ENCODE measurements at places on chromosomes 7 and 10. TPM values are rescaled to one million over a fixed set of nuclear protein-coding genes. Genes with fewer than 3 reads are reported as not detected.

The TMEM225B gene
- total RNA-seq = 0.26 TPM

The PAPOLB gene
- not detected for total RNA-seq

The PARG gene
- 26.4 TPM for total RNA-seq

The DDX50 gene
- total RNA-seq = 38.8 TPM

DNA sequence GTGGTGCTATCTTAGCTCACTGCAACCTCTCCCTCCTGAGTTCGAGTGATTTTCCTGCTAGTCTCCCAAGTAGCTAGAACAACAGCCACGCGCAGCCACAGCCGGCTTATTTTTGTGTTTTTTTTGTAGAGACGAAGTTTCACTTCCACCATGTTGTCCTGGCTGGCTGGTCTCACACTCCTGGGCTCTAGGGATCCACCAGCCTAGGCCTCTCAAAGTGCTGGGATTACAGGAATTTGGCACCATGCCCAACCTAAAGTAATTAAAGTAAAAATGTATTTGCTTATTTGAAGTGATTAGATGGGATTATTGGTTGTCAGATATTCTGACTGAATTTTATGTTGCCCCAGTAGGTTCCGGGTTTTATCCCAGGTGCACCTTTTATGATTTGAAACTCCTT lies 22.7 kb downstream of the LUC7L2 start:
- no peak for DNase-seq

DNA sequence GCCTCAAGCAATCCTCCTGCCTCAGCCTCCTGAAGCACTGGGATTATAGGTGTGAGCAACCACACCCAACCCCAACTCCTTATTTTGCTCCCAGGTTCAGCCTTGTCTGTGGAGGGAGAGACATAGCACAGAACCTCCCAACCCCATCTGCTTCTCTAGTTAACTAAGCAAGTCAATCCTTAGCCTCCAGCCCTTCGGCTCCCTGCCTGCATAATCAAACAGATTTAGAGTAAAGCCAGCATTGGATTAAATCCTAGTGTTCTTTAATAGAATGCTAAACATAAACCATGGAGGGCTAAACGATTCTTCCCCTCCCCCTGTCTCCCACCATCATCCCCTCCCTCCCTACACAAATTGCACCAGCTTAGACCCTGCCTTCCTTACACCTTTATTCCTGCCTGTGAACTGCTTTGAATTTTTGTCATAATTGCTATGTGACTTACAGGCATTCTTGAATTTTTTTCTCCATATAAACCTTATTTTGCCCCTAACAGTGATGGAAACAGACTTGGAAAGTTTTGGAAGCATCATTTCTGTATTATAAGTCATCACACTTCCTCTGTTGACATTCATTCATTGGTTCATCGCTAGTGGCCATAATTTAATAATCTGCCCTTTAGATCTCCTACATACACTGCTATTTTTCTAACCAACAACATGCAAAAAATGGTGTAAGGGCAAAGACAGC lies 72.6 kb upstream of the TOMM7 start:
- no peak for DNase-seq

DNA sequence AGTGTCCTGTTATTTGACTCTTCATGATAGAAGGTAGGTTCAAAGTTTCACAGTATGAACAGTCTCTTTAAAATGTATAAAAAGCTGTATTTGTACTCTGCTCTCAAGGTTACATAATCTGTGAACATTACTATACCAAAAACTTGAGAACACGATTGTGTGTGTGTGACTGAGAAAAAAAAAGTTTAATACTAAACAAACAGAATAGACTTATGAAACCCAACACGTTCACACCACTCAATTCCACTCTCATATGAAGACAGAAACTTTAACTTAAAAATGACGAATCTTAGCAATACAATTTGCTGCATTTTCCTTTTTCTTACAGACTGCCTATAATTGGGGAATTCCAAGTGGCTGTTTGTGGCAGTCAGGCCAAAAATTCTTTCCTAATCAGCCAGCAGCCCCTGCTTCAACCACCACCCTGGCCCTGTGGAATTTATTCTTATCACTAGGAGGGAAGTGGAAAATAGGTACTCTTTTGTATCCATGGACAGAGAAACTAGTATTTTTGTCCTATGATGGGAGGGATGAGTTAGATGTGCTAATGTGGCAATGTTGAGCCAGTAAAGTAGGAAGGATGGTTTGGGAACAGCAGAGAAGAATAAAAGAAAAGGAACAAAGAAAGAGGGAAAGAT lies 42.8 kb downstream of the MINDY3 start:
- DNase-seq = no peak

DNA sequence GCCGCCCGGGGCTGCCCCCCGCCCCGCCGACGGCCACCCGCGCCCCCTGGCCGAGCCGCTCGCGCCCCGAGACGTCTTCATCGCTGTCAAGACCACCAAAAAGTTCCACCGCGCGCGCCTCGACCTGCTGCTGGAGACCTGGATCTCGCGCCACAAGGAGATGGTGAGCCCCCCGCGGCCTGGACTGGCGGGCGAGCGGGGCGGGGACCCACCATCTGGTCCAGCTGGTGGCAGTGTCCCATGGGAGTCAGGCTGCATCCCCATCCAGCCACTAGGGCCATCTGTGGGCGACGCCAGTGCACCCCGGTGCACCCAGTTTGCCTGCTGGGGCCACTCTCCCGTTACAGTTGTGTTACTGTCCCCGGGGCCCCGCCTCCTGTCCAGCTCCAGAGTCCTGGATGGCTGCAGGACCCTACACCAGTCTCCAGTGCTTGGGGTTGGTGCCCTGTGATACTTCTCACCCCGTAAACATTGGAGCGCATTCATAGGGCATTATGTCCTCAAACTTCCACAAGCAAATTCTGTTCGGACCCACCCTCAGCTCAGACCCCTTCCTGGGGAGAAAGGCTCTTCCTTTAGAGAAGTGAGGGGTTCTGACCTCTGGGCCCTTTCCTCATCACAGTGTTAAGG lies 672 bp downstream of the LFNG start:
- no peak for DNase-seq

- DNase-seq = no peak
Observed at GRCh38 chr7:11707606-11708193, 124.3 kb downstream of the THSD7A start.

GRCh38 chr10:97774811-97775294 lies 3.1 kb upstream of the SFRP5 start:
- DNase-seq = no peak

GRCh38 chr7:880450-880849 lies 4.1 kb downstream of the GET4 start:
- no peak for DNase-seq

DNA sequence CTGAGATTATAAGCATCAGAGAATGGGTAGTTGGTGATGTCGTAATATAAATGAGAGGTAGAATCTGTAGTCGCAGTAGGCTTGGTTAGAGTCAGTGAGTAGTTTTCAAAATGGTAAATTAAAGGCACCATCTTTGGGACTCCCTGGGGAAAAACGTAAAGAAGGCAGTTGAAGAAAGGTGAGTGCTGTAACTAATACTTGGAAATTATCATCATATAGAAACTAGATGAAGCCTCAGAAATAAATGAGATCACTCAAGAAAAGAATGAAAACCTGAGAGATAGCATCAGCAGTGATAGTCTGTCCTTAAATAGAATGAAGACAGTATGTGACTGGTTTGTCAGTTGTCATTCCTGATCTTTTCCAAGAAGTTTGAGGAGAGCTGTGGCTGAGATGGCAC lies 23.8 kb downstream of the PALS2 start:
- no peak for DNase-seq

DNA sequence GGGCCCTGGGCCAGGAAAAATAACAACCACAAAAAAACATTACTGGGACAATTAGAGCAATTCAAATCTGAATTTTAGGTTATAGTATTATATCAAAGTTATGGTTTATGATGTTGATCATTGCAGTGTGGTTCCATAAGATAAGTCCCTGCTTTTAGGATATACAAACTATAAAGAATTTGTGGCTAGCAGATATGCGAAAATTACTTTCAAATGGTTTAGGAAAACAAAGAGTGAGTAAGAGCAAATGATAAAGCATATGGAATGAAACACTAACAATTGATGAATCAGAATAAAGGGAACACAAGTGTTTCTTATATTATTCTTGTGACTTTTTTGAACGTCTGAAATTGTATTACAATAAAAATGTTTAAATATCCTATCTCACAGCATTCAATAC lies 64.4 kb upstream of the HECTD2 start:
- no peak for DNase-seq

GRCh38 chr10:52019656-52020055 lies 294.4 kb upstream of the DKK1 start:
- no peak for DNase-seq

DNA sequence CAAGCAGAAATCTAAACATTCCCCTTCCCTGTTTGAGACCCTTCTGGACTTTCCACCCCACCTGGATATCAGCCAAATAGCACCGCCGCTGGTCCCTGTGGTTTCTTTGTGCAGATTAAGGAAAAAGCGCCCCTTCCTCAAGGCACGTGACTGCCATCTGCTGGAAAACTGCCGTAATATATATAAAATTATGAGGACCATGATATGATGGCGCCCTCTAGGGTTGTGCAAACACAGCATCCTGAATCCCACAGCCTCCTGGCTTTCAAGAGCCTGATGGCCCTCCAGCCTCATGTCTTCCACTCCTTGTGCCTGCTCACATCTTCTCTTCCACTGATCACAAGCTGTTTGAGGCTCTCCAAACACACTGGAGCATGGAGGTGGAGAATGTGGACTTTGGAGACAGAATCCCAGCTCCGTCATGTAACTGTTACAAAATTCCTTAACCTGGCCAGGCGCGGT lies 121.3 kb downstream of the MYL10 start:
- no peak for DNase-seq
